CD4-positive, alpha-beta T cell treated with Interleukin-15 for 1 hour (primary cell): ENCODE measurements at places on chromosomes 2 and 18.

- no peak for DNase-seq
These were observed 61.9 kb downstream of the SPRED2 start for GRCh38 chr2:65370387-65371073.

DNA sequence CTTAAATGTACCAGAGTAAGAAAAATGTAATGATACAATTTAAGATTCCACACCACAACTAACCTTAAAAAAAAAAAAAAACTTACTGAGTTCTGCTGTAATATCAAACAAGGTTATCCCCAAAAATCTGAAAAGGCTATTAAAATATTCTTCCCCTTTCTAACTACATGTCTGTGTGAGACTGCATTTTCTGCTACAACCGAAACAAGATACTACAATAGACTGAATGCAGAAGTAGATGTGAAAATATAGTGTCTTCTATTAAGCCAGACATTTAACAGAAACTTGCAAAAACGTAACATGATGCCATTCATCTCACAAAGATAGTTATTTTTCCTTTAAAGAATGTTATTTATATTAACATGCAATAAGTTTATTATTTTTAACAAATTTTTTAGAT lies 16.2 kb downstream of the SS18 start:
- DNase-seq = no peak

DNA sequence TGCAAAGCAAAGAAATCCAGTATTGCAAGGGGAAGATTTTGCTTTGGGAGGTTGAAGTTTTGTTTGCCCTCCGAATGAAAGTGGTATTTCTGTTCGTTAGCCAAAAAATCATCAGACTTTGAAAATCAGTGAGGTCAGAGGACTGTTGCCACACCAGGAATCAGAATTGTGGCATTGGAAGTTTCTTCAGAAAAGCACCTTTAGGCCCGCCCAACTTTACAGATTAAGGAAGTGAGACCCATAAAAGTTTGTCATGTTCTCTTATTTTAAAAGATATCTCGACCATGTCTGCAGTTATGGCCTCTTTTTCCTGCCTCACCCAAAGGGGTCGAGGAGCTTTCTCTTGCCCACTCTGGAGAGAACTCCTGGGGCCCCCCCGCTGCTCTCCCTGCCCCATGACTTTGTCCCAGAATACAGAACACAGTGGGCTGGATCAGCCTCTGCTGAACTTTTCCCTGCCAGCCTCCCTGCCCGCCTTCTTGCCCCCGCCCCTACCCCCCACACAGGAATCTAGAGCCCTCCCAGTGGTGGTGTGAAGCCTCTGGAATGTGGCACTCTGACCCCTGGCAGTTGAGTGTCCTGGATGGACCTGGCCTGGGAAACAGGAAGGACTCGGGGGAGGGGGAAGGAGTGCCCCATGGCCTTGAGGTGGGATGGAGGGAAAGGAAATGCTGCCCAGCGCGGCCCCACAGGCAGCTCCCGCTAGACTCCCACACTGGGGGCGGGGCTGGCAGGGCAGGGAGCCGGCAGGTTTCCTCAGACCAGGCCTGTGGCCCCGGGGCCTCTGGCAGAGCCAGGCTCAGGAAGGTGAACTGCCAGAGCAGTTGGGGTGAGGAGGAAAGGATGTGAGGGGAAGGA lies 25.3 kb downstream of the CRIM1 start:
- DNase-seq = no peak

DNA sequence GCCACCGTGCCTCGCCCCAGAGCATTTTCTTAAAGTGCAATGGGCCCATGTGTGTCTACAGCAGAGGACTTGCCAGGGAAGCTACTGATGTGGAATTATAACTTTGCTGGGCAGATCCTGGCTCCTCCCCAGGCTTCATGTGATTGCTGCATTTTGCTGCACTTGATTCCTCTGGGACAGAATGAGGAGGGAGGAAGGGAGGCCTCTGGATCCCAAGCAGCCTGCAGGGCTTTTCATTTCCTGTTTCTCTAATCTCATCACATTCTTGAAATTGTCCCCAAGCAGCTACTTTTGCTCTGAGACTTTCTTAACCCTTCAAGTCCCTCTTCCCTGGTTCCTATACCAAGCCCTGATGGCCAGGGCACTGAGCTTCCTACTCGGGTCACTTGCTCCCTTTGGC lies 134.4 kb upstream of the SEC11C start:
- DNase-seq = no peak

GRCh38 chr2:200040831-200041230 lies 85.4 kb downstream of the MAIP1 start:
- DNase-seq = no peak

GRCh38 chr2:236636714-236637470 lies 67.3 kb downstream of the ACKR3 start:
- DNase-seq = no peak

- DNase-seq = no peak
These were observed 81.5 kb downstream of the CYRIA start for GRCh38 chr2:16584084-16584483.

DNA sequence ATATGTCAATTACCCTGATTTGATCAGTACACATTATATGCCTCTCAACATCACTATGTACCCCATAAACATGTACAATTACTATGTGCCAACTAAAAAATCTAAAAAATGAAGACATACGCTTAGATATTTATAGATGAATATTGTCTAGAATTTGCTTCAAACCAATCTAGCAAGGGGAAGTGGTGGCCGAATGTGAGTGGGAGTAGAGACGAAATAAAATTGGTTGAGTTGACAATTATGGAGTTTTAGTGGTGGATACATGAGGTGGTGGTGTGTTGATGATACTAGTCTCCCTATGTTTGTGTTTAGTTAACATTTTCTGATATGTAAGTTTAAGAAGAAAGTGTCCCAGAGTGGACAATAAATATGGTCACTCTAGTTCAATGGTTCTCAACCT lies 49.0 kb downstream of the SDC1 start:
- no peak for DNase-seq

- no peak for DNase-seq
These were observed 22.1 kb upstream of the MAT2A start for GRCh38 chr2:85516653-85517389.

DNA sequence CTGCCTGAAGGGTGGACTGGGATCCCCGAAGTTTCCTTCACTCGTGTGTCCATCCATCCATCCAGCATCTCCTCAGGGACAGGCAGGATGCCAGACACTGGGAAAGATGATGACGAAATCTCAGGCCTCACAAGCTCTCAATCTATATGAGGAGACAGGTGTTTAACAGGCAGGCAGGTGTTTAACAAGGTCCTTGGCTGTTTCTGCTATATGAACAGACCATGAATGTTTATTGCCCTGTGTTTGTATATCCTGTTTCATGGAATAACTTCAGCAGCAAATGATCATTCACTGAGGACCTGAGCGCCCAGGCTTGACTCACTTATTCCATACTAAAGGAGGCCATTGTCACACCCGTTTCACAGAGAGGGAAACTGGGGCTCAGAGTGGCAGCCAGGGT lies 685.8 kb upstream of the HS6ST1 start:
- DNase-seq = no peak

- DNase-seq = no peak
These were observed 218.7 kb upstream of the PIEZO2 start for GRCh38 chr18:11368020-11368419.

DNA sequence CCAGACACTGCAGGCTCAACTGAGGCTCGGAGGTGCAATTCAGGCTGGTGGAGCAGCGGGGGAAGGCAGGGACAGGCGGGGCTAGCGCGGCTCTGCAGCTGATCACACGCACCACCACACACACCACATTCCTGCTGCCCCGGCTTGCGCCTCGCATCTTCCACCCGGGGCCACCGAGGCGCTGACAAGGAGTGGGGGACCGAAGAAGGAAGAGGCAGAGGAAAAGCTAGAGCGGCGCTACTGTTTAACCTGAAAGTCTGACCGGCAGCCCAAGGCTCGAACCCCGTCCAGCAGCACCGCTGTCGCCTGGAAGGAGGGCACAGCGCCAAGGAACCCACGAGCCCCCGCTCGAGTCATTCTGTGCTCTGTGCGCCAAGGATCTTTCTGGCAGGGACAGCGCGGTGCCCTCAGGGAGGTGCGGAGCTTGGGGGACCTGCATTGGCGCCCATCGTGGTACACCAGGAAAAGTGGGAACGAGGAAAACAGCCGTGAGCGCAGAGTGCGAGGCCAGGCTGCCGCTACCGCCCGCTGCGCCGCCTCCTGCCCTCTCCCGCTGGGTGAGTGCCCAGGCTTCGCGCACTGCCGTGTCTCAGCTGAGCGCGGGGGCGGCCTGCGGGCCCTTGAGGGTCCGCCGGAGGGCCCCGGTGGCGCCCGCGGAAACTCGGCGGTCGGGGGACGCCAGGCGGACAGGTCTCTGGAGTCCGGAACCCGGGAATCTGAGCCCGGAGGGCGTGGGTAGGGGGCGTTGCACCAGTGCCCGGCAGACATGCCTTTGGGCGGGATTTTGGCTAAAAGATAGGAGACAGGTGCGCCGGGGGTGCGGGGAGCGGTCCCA lies 860 bp upstream of the KCNJ3 start:
- DNase-seq = no peak

- no peak for DNase-seq
These were observed 84.1 kb downstream of the BOD1L2 start for GRCh38 chr18:57230861-57231585.

- DNase-seq = no peak
These were observed 37.9 kb downstream of the PMS1 start for GRCh38 chr2:189821953-189822748.

DNA sequence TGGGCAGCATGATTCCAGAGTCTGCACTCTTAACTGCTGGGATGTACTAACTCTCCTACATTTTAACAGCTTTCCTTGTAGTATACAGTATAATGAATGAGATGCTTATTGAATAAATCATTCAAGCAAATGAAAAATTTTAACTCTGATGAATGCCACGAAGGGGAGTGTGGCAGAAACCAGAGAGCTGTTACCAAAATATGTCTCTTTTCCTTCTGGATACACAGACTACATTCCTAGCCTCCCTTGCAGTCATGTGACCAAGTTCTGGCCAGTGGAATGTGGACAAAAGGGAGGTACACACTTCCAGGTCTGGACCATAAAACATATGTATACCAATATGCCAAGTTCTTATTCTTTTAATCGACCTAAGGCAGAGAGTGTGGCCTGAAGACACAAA lies 1.7 kb upstream of the EML4 start:
- DNase-seq = no peak

DNA sequence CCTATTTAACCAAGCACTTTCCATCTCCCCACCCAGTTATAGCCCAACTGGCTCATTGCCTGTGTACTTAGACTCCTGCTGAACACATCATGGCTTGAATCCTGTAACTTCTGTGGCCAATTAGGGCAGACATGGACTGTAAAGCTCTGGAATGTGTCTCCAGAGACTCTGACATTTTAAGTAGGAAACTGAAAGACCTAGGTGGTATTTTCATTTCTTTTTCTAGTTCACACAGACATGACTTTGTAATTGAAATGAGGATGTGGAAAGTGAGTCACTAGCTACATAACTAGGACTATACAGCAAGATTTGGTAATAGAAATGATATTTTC lies 12.2 kb downstream of the DOK1 start:
- DNase-seq = no peak

- no peak for DNase-seq
These were observed 49.3 kb downstream of the HS6ST1 start for GRCh38 chr2:128269063-128269989.

DNA sequence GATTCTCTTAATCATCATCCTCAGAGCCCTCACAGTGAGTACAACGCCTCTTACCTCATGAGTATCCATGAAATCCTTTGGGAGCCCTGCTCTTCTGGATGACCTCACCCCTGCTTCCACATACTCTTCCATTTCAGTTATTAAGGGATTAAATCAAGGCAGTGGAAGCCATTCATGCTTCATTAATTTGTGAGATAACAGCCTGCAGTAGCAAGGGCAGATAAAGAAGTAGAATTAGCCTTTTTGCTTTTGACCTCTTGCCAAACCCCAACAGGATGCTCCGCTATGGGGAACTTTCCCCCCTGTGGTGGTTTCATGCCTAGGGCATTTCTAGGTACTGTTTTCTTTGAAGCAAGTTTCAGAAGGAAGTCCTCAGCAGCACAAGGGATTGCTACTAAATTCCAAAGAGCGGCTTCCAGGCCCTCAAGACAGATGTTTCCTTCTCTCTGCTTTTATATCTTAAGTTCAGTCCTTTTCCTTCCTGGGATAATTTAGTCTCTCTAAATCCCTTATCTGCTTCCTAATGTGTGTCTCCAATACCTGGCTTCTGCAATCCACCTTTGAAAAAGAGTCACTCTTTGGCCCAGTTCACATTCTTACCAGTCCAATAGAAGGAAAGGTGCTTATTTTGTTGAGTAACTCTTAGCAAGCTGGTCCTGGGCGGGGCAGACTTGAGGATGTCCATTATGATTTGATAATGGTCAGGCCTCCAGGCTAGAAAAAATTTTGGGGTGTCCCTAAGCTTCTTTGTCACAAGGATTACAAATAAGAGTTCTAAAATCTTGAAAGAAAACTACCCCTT lies 76.9 kb downstream of the MYO1B start:
- DNase-seq = peak; percentile 23

DNA sequence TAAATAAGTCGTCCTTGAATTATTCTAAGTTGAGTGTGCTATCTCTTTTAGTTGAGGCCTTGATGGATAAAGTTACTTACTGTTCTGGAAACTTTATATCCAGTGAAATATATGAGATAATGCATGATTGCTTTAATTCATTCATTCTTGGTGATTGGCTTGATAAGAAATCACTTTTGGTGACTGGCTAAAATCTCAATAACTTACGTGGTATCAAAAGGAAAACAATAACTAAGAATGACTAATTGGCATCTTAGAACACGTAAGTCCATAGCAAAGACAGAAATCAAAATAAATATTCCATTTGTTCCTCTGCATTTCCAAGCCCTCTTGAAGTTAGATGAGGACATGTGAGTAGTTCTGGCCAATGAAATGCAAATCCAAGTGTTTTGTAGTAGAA lies 251.6 kb downstream of the NUP35 start:
- no peak for DNase-seq

- DNase-seq = no peak
These were observed 570.3 kb downstream of the FBXO15 start for GRCh38 chr18:73577365-73577764.

GRCh38 chr18:48694295-48694694 lies 155.5 kb downstream of the CTIF start:
- no peak for DNase-seq

- no peak for DNase-seq
These were observed 91.1 kb downstream of the C2orf74 start for GRCh38 chr2:61253136-61253535.

DNA sequence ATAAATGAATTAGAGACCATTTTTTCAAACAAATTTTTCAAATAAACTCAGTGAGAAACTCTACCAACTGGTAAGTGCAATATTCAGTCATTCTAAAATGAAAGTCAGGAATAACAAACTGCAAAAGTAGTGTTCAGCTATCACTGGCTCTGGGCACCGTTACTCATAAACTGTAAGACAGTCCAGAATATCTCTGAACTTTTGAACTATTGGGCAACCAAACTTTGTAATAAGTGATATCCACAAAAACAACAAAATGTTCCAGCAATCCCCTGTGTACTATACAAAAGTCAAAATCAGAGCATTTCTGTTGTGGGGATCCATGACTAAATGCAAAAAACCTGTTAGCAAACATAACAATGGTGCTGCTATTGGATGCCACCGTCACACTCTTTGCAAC lies 56.3 kb downstream of the SLC25A12 start:
- DNase-seq = no peak

DNA sequence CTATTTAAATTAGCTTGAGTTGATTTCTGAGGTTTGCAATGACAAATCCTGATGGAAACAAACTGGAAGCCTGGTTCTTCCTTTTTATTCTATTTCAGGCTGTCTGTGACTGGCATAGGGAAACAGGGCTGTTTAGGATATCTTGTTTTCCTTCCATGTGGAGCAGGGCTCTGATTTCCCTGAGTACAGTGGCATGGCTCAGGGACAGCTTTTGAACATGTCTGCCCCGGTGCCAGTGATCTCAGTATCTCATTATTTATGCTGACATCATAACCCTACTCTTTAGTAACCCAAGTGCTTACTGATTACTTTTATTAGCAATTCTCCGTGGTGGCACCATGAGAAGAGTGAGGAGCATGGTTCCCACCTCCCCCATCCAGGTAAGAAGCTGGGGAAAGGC lies 720.3 kb downstream of the GALR1 start:
- DNase-seq = no peak
